ENCODE measurements at places on chromosomes 2 and 18.

- DNase-seq, result no peak
These were observed 110.7 kb downstream of the NFATC1 start for GRCh38 chr18:79506191-79507075.

DNA sequence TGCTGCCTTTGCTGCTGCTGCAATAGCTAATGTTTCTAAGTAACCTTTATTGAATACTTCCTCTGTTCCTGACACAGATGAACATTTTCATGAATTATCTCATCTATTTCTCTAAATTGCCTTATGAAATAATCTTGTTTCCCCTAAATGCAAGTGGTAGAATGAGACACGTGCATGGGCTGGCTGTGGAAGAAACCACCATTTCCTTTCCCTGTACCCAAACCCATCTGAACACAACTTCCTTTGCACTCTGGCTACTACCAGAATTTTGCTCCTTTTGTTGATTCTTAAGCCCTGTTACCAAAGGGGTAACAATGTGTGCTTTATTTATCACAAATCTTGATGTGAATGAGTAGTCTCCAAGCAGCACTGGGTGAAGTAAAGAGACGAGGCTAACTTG lies 29.2 kb downstream of the AKAIN1 start:
- no peak for DNase-seq

DNA sequence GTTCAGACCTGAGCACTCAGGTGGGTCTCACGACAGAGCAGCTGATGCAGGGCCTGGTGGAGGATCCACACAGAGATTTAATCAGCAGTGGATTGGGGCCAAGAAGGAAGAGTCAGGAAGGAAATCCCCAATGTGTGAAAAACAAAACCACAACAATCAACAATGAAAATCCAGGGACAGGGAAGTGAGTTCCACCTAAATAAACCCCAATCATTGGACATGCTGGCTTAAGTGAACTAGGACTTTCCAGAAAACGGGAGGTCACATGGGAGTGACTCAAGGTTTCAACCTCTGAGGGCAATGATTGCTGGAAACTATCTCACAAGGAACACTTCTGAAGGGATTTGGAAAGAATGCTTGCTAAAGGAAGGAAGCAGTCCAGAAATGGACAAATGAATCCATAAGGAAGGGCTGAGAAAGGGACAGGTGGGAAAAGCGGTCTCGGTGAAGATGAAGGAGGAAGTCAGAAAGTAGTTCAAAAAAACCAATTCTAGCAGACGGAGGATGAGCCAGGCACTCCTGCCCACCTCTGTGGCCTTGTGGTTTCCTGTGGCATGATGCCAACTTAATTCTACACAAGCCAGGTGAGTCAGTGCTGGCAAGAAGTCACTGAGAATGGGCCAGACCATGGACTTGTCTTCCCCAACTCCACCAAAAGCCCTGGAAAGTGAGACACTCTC lies 15.4 kb upstream of the XDH start:
- no peak for DNase-seq

DNA sequence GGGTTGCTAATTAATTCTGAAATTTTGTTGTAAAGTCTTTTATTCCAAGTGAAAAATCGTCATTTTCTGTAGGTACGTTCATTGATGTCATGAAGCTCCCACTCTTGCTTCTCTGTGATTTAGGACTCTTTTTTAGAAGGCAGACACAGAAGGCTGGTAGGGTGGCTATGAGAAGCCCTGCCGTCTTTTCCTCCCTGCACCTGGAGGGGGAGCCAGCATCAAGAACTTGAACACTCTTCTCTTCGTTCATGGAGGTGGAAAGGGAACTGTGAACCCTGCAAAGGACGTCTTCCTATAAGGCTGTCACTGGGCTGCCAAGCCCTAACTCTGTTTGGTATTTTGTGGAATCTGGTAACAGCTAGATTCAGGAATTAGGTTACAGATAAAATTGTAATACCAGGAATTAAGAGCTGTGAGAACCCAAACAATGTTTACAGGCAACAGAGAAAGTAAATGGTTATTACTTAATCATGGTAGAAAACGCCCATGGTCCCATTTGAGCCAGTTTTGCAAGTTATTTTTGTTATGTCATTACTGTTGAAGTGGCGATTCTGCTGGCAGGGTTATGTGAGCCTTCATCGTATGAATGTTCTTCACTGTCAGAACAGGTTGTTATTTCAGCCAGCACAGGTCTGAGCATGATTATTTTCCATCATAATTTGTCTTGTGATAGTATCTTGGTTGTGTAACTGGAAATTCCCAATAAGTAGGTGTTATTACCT lies 112.2 kb downstream of the OSBPL6 start:
- no peak for DNase-seq

DNA sequence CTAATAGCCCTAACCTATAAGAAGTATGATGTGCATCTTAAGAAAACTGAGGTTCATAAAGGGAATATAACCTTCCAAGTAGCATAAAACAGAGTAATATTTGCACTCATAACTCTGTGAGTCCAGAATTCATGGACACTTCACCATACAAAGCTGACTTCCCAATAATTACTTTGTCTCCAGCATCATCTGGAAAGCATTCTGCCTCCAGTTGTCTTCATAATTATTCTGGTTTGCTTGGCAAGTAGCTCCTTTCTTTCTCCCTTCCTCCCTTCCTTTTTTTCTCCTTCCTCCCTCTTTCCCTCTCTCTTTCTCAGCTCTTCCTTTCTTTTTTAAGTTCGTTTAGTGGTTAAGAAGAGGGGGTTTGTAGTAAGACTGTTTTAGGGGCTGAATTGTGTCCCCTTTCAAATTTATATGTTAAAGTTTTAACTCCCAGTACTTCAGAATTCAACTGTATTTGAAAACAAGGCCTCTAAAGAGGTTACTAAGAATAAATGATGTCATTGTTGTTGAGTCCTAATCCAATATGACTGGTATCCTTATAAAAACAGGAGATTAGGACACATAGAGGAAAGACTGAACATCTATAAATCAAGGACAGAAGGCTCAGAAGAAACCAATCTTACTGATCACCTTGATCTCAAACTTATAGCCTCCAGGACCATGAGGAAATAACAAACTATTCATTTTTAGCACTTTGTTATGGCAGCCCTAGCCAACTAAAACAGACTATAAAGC lies 28.9 kb downstream of the TFPI start:
- no peak for DNase-seq

GRCh38 chr2:33024758-33025157 lies 78.0 kb downstream of the LTBP1 start:
- DNase-seq, result no peak

DNA sequence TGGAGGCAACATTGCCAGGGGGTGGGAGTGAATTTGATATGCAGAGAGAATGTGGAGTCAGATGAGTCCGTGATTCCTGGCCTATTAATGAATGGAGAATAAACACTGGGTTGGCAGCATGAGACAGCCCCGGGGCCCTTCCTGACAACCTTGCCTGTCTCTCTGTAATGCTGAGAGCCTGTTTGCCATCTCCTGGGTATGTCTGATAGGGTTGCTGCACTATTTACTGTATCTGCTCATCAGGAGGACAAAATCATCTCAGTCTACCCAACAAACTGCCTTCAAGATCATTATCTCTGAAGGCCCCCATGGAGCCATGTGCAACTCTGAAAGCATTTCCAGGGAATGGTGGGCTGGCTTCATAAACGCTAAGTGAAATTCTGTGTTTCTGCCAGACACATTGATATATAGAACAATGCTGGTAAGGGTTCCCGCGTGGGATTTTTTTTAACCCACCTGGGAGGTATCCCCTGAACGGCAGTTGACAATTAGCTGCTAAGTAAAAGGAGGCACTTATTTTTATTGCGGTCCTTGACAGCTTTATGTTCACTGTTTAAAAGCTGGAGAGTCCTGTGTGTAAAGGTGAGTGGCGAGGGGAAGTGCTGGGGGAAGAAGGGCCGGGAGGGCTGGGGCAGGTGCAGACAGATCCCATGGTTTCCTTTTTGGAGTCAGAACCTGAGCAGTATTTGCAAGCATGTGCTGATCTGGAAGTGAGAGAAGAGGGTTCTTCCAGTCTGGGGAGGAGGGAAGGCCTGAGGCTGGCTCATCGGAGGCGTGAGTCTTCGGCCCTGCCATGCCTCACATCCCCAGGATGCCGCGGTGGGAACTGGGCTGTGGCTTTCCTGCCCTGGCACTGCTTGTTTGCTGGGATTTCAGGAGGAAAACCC lies 64.8 kb downstream of the ARHGAP25 start:
- peak; percentile 43 for DNase-seq

DNA sequence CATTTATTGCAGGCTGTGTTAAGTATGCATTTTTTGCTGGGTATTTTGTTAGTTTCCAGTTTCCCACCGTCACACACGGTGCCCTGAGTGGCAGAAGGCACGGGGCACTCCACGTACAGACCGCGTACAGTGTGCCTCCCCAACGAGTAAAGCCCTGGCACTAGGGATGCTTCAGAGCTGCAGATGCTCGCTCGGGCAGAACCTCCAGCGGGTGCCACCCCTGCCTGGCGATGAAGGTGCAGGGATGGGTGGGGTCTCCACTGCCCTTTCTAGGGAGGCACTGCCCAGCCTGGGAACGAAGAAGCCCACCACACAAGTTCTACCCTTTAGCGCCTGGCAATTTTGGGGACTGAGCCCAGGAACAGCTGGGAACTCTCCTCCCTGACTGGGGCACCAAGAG lies 4.1 kb downstream of the GREB1 start:
- no peak for DNase-seq

- no peak for DNase-seq
These were observed 38.7 kb downstream of the ABI2 start for GRCh38 chr2:203366639-203367466.

- no peak for DNase-seq
These were observed 279.7 kb downstream of the KCNJ3 start for GRCh38 chr2:154978244-154978643.

DNA sequence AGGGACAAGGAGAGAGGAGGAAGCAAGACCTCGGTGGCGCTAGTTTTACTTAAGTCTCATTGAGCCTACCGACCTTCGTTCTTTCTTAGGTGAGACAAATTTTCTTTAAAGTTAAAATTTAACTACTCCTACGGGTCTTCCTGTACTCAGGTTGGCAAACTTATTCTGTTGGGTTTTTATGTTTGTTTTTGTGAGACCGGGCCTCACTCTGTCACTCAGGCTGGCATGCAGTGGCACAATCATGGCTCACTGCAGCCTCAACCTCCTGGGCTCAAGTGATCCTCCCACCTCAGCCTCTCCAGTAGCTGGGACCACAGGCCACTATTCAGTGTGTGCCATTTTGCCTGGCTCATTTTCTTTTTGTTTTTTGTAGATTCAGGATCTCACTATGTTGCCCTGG lies 189.0 kb downstream of the TNS1 start:
- DNase-seq, result no peak

GRCh38 chr2:15802657-15803542 lies 137.4 kb upstream of the MYCN start:
- no peak for DNase-seq

- DNase-seq, result no peak
These were observed 307.8 kb downstream of the CYP26B1 start for GRCh38 chr2:71839826-71840225.

DNA sequence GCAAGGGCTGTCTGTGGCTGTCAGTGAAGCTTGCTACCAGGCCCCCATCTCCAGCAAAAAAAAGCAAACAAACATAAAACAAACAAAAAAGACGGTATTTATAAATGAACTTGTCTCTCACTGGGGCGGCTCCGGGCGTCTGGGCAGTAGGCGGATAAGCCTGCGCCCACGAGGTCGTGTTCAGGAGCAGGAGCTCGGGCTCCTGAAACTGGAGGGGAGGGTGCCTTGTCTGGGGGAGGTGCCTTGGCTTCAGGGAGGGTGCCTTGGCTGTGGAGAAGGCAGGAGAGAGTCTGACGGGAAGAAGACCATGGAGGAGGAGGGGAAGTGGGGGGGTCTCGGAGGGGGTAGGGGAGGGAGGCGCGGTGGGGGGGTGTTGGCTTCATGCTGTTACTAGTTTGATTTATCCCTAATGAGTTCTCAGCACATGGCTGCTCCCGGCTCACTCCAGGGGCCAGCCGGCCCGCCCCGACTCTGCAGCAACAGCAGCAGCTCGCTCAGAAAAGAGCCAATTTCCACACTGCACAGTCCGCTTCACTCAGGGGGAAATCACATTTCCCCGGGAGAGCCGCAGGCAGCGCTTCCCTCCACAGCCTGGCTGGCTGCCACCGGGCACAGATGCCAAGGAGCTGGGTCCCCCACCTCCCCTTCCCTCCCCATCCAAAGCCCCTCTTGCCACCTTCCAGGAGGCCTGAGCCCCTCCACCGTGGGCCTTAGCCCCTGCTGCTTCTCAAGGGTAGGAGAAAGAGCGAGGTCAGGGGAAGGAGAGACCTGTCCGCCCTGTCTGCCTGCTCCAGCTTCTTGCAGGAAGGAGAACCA lies 38.7 kb downstream of the PSD4 start:
- DNase-seq, result no peak

DNA sequence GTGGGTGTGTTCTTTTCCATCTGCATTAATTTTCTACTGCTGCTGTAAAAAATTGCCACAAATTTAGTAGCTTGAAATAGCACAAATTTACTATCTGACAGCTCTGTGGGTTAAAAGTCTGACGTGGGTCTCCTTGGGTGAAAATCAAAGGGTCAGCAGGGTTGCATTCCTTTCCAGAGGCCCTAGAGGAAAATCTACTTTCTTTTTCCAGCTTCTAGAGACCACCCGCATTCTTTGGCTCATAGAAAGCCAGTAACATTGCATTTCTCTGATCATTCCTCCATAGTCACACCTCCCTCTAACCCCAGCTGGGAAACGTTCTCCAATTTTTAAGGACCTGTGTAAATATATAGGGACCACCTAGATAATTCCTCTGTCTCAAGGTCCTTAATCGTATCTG lies 128.8 kb downstream of the ATL2 start:
- DNase-seq, result no peak

GRCh38 chr2:164510895-164511294 lies 110.4 kb downstream of the GRB14 start:
- no peak for DNase-seq

GRCh38 chr2:225841314-225841713 lies 441.8 kb downstream of the NYAP2 start:
- no peak for DNase-seq

DNA sequence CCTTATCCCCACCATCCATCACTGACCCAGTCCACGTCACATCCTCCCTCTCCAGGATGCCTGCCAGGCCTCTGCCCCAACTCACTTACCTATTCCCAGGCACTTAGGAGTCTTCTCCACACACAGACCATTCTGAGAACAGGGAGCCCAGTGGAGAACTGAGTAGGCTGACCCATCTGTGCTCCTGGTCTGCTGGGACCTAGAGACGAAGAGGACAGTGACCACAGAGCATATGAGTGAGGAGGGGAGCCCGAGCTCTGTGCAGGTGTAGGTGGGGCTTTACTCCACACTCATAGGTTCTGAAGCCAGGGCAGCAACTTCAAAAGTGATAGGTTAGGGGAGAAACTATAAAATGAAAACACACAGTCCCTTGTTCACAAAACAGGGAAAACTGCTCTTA lies 130.0 kb downstream of the NDUFA10 start:
- DNase-seq, result no peak

DNA sequence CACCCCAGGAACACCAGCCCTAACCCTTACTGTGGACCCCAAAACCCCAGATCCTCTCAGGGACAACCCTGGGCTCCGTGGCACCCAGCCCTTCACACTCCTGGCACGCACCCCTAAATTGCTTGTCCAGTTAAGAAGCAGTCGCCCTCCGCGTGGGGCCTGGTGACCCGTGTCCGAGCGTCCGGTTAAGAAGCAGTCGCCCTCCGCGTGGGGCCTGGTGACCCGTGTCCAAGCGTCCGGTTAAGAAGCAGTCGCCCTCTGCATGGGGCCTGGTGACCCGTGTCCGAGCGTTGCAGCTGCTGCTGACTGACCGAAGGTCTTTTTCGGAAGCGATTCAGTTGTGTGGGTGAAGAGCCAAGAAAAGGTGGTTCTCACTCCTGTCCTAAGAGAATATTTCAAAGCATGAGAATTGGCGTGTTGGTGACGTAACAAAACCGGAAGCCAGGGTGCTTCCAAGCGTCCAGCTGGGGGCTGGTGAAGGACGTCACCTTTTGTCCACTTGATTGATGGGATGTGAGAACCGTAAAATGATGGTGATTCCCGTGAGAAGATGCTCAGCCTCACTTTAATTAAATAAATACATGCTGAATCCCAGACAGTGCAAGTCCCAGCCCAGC lies 70.5 kb downstream of the KCNG2 start:
- no peak for DNase-seq

Data from NCI-H1417 treated with DMSO at 0.1 percent for 48 hours (cell line).